ENCODE measurements at places on chromosomes 2 and 18.

- DNase-seq = no peak
Measured at GRCh38 chr2:104746858-104747257, 107.1 kb upstream of the POU3F3 start.

DNA sequence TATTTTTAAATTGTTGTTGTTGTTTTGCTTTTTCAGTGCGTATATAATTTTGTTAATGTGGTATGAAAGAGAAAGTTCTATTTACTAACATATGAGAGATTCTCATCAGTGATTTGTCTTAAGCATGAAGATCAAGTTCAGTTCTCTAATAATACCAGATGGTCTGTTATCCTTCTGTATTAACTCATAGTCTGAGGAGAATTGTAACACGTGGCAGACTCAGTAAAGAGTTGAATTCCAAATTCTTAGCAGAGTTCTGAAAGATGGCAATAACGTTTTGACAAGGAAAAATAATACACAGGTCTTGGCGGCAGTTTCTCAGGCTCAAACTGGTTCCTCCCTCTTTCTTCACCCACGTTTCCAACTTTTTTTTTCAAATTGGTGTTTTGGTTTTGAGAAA is 17.2 kb upstream of the COL3A1 start:
- no peak for DNase-seq

DNA sequence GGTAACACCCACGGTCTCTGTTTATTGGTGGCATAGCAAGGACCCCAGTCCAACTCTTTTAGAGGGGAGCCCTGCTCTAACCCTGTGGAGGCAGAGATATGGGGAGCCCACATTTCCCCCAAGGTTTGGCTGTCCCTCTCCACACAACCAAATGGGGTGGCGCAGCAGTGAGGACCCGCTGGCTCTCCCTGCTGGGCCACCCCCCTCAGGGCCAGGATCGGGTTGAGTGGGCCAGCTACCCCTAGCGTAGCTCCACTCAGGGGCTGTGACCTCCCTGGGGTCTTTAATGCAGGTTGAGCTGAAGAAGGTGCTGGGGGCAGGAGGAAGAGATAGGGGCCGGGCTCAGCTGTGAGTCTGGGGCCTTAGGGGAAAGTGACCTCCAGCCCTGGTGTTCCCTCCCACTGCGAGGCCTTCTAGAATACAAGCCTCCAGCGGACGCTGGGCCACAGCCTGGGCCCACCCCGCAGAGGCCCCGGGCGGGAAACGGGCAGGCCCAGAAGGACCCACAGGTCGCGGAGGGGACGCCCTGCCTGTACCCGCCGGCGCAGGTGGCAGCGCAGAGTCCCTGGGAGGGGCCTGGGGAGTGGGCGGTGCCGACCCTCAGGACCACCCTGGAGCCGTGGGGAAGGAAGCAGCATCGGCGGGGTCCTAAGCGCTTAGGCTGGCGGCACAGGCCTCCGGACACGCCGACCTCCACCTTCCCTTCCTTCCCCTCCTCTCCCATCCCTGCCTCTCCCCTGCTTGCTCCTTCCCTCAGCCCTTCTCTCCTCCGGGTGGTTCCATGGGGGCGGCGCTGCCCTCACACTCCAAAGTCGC is 9.6 kb downstream of the CROCC2 start:
- no peak for DNase-seq

- no peak for DNase-seq
Measured at GRCh38 chr2:203739351-203739750, 32.9 kb downstream of the CD28 start.

GRCh38 chr18:58325494-58325893 is 281.5 kb downstream of the NEDD4L start:
- no peak for DNase-seq

DNA sequence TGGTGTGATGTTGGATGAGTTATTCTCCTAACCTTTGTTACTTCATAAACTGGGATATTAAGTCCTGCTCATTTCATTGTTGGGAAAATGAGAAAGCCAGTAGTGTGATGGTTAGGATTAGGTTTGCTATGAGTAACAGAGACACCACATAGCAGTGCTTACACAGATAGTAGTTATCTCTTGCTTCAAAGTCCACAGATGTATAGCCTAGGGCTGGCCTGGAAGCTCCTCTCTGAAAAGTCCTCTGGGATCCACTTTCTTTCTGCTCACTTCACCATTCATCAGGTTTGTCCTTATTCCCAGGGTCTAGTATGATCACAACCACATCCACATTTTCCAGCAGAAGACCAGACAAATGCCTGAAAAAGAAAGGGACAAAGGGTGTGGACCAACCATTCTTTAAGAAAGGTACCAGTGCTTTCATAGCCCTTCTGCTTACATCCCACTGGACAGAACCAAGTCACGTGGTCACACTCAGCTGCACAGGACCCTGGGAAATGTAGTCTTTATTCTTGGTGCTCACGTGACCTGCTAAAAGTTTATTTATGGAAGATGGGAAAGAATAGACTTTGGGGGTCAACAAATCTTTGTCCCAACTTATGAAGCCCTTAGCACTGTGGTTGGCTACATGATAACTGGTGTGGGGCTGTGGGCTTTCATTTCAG is 108.9 kb downstream of the INSIG2 start:
- no peak for DNase-seq

DNA sequence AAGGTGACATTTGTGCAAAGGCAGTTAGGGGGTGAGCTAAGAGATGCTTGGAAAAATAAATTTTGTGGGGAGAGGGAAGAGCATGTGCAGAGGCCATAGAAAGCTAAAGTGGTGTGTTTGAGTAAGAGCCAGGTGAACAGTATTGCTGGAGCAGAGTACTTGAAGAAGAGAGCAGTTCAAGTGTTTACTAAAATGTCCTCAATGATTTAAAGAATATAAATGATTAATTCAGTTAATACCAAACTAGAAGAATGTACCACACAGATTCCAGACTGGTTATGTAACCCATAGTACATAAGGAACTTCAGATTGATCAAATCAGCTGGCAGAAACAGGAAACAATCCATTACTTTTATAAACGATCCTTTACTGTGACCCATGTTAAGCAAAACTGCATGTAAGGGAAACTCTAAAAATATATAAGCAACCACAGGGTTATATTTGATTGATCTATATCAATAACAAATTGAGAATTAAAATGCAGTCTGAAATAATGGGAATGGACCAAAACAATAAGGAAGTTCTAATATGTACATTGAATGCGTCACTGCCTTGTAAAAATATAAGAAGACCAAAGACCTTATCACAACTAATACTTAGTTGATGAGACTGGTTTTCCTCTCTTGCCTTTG is 76.9 kb downstream of the LDAH start:
- DNase-seq = no peak

- DNase-seq = no peak
Measured at GRCh38 chr18:25592804-25593360, 240.9 kb upstream of the ZNF521 start.

DNA sequence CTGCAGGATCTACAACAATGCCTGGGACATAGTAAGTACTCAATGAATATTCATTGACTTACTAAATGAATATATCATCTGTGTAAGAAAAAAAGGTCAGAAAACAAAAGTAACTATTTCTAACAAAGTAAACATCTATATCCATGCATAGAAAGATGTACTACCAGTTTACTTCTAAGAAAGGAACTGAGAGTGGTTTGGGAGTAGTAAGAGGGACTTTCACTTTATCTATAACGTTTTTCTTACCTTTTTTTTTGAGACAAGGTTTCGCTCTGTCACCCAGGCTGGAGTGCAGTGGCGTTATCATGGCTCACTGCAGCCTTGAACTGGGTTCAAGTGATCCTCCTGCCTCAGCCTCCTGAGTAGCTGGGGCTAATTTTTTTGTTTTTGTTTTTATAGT is 25.7 kb downstream of the DHX57 start:
- no peak for DNase-seq

DNA sequence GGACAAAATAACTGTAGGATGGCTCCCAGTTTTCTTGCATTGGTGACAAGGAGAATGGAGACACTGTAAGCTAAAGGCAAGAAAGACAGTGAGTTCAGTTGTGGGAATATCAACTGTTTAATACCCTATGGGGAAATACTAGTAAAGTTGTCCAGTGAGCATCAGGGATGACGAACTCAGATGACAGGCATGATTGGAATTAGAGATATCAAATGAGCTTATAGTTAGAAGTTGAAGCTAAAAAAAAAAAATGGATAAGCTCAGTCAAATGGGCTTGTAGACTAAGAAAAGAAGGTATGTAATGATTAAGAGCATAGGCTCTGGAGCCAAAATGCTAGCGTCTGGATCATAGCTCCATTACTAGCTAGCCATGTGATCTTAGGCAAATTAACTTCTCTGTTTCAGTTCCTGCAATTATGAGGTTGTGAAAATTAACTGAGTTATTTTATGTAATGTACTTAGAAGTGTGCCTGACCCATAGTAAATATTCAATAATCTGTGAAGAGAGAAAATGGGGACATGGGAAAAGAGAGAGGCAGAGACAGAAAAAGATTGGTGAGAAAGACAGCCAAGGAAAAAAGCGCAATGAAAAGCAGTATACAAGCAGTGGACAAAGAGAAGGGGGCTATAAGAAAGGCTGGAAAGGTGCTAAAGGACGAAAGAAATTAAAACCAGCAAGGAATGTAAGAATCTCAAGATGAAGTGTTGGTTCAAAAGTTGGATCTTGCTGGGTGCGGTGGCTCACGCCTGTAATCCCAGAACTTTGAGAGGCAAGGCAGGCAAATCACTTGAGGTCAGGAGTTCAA is 95.7 kb upstream of the SLC39A10 start:
- DNase-seq = no peak

- DNase-seq = no peak
Measured at GRCh38 chr2:15544227-15544626, 16.9 kb downstream of the NBAS start.

Measured in substantia nigra (tissue), 51 donors.